ENCODE measurements at places on chromosomes 7 and 10.

DNA sequence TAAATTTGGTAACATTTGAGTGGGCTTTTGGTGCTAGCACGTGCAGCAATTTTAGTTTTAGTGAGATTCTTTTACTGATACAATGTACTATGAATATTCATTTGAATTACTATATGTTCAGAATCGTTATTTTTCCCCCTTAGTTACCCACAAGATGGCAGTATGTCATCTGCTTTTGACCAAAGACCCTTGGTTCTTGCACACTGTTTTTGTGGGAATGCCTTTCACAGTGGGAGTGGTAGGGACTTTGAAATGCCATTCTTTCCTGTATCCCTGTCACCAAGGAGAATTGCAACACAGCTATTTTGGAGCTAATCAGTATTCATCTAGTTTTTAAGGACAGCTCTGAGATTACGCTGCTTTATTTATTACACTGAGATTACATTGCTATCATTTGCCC is 40.6 kb downstream of the SEC23IP start:
- DNase-seq: peak; percentile 20

DNA sequence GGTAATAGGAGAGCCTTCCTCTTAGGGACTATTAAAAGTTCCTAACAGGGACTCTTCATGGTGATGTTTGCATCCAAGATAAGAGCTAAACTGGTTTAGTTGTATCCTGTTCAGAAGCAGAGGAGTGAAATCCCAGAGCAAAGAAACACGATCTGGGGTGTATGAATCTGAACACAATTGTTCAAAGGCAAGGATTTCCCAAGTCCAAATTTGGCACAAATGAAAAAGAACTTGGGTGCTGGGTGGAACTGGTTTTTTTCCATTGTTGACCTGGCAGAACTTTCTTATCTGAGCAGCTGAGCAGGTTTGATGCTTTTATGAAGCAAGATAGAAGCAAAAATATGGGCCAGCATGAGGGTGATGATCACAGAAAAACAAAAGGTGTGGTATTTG is 6.0 kb downstream of the AGFG2 start:
- DNase-seq: no peak

GRCh38 chr10:46068905-46069304 is 22.8 kb upstream of the MSMB start:
- DNase-seq: no peak

DNA sequence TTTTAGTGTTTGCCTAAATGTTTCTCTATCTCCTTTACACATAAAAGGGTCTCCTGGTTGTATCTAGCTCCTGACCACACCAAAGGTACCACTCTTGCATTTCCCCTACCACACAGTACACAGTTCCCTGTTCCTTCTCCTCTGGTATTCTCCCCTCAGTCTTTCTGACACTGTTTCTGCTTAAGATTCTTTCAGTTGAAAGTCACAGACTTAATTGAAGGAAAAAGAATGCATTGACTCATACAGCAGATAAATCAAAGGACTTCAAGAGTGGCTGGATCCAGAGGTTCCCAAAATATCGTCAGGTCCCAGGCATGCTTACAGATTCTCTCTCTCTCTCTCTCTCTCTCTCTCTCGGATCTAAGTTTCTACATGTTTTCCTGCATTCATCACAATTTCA is 185.6 kb upstream of the LRGUK start:
- no peak for DNase-seq

GRCh38 chr10:77922566-77923179 is 3.9 kb downstream of the DLG5 start:
- DNase-seq: no peak

GRCh38 chr10:34249634-34250033 is 565.5 kb downstream of the PARD3 start:
- DNase-seq: no peak

GRCh38 chr7:113799896-113800295 is 118.9 kb downstream of the PPP1R3A start:
- DNase-seq: no peak

DNA sequence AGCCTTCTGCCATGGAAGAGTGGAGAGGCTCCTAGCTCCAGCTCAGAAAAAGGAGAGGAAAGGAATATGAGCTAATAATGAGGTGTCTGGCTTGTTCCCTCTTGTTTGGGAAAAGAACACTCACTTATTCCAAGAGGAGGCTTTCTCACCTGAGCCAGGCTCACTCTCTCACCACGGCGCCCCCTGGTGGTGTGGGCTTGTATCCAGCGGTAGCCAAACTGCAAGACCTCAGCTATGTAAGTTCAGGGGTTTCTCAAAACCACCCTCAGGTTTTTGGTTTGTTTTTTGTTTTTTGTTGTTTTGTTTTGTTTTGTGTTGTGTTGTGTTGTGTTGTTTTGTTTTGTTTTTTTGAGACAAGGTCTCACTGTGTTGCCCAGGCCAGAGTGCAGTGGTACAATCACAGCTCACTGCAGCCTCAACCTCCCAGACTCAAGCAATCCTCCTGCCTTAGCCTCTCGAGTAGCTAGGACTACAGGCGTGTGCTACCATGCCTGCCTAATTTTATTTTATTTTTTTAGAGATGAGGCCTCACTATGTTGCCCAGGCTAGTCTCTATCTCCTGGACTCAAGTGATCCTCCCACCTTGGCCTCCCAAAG is 124.0 kb downstream of the TMEM130 start:
- peak; percentile 57 for DNase-seq

DNA sequence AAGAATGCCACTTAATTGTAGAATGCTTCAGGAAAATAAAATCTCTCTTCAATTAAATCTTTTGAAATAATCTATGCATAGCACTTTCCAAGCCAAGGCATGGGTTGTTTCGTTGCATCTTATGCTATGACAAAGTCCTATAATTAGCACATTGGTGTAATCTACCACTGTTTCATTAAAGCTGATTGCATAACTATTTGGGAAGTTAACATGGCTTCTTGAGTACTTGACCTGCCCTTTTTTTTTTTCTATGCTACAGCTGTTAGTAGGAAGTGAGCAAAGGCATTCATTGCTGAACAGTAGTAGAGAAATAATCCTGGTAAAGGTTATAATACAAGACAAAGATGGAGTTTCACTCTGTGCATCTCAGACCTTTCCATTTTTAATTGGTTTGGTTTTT is 557.2 kb upstream of the CELF2 start:
- DNase-seq: no peak

DNA sequence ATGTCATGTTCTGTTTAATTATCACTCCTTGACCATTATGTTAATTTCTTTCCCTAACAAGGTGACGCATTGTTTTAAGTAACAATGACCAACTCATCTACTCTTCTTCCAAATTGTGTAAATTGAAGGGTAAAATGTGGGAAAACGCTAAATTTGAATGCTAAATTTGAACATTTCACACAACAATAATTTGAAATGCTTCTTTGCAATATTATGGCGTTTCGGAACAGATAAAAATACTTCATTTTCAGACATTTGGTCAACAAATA is 29.2 kb upstream of the KMT2C start:
- no peak for DNase-seq

- DNase-seq: peak; percentile 35
These were observed 15.1 kb downstream of the CNTNAP2 start for GRCh38 chr7:146131701-146132100.

- no peak for DNase-seq
These were observed 136.0 kb upstream of the CHST15 start for GRCh38 chr10:124229201-124229988.
